CD4-positive, alpha-beta T cell treated with Interferon alpha-2 for 1 hour (primary cell): ENCODE measurements at places on chromosomes 6 and 20.
A peak's percentile ranks its signal among the peaks of the same experiment; 100 is the strongest.

DNA sequence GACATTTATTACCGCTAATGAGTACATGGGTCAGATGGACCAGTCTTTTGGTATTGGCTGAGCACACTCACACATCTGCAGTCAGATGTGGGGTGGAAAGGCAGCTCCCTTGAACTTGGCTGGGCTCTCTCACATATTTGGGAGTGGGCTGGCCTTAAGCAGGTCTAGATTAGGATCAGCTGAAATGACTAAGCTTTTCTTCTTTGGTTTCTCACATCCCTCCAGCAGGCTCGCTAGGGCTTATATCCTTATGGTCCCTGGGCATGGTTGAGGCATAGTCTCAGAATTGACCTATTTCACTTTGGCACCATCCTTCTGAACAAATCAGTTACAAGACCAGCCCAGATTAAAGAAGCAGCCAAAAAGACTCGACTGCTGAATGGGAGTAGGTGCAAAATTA is 14.4 kb upstream of the PLCB1 start:
- DNase-seq = no peak

DNA sequence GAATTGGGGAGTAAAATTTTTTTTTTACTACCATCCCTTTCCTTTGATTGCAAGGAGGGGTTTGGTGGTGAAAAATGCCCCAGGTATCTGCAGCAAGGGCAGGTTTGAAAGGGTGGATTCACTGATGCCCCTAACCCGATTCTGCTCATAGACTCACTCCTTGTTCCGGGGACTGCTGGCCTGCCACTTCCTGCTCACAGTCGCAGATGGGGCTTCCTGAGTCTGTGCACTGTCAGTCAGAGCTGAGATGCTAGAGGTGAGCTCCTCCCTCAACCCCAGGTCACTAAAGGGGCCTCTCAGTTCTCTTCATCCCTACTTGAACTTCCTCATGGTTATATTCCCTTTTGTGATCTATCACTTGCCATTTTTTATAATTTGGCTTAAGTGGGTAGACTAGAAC is 357.9 kb downstream of the FARS2 start:
- DNase-seq = peak; percentile 49

DNA sequence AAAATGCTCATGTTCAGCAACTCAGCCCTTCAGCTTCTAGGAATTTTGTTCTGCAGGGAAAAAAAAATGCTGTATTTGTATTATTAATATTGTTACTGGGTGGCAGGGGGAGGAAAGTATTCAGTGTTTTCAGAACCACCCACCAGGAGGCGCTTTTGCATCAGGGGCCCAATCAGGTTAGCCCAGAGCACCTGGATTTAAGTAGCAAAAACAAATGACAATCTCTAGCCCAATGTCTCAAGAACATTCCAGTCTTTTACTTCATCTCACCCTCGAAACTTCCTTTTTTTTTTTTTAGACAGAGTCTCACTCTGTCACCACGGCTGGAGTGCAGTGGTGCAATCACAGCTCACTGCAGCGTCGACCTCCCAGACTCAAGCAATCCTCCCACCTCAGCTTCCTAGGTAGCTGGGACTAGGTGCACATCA is 635 bp upstream of the C20orf203 start:
- DNase-seq = peak; percentile 75

DNA sequence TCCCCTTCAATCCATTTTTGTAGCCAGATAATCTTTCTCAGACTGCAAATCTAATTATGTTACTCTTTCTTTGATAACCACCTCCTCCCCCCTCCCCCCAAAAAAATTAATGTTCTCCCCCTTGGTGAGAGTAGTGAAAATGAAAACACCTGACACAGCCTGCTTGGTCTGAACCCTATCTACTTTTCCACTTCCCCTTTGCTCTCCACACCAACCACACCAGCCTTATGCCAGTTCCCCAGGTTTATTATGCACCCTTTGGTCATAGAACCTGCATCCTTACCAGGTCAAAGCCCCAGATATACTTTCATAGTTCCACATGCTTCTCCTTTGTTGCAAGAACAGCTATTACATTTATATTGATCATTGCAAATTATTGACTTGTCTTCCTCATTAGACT is 19.4 kb downstream of the PFDN4 start:
- DNase-seq = no peak

DNA sequence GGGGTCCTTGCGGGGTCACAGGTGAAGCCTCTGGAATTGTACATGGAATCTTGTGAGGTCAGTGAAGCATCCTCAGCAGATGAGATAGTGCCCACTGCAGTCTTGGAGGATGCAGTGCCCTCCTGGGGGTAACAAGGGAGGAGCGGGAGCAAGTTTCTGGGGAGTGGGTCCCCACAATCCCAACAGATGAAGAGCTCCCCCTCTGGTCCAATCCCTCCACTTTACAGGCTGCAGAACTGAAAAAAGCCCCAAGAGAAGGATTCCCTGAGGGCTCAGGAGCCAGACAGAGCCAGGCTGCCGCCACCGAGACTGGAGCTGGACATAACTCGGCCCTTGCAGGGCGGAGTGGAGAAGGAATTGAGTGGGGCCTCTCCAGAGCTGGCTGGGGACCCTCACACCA is 52.4 kb downstream of the TTI1 start:
- no peak for DNase-seq

DNA sequence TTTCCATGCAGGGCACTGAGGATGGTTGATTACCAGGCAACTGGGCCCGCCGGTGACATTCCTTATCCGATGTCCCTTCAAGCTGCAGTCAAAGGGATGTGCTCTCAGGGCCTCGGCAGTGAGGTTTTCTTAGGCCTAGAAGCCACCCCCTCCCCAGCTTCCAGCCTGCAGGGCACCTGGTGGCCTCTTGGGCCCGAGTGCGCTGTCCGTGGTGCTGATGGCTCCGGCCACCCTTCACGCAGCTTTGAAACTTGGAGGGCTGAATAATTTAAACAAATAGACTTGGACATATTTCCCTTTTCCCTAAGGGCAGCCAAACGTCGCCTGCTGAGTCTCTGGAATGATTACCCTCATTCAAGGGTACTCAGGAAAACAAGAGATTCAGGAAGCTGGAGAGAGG is 8.9 kb upstream of the MLN start:
- peak; percentile 27 for DNase-seq

DNA sequence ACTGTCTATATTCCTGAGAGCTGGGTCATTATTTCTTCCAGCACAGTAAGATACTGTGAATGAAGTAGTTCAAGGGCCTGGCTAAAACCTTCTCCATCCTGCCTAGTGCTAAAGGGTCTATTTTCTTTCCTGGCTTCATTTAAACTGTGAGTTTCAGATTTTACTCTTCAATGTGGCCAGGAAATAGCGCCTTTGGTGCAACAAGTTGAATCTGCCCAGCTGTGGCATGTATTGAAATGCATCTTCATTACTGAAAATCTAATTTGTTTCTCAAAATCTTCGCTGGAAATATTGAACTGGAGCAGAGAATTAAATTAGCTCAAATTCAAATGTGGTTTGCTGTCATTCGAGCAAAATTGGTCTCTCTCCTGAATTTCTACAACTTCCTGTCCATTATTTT is 114.6 kb upstream of the KCNG1 start:
- no peak for DNase-seq

DNA sequence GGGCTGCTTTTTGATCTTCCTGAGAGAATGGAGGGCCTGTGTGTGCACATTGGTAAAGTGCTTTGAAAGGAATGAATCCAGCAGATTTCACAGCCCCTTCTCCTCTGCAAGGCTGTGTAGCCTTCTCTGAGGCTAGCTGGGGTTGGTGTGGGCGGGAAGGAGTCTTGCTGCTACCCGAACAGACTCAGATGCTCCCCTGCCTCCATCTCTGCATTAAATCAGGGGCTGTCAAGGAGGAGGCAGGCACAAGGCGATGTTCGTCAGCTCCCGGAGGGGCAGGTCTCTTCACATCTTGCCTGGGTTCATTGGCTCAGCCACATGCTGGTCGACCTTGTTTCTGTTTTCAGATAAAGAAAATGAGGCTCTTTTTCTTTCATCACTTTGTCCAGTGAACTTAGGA is 291.5 kb upstream of the SULF2 start:
- no peak for DNase-seq

DNA sequence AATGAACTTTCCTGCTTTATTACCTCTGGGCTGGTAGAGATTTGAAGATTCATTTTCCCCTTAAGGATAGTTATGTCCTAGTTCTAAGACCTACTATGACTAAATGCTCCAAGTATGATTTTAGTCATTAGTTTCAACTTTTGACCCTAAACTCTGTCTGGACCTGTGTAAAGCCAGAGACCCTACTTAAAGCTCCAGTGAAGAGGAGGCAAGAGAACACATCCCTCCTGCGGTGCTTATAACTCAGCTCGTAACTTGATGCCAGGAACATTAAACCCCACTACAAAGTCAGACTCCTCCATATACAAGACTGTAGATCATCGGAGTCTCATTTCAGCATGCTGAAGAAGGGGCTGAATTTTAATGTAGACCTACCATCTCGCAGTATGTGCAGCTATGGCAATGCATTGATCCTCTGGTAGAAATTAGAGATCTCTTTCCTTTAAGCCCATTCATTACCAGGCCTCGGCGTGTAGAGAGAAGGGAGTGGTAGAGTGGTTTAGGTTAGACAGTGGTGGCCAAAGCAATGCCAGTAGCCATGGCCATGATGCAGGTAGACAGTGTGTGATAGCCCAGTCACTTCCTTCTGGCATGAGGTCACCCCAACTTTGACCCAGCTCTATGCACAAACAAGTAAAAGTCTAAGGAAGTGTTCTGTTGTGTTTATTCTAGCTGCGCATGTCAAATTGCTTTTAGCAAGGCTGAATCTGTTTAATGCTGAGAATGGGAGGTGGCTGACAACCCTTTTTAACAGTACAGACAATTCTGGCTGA is 34.8 kb upstream of the MYB start:
- DNase-seq = no peak

DNA sequence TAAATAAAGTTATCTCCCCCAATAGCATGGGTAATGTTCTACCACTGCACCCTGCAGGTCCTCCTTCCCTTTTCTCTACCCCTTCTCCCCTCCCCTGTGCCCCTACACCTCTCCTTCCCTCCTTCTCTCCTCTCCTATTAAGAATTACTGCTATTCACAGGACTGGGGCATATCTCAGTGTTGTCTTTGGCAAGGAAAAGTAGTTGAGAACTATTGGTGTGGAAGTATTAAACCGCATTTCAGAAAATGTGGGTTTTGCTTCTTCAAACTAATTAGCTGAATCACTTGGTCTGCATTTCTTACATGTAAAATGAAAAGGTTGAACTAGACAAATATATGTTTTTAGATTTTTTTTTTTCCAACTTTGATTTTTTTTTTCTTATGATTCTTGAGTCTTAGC is 296.3 kb downstream of the CDKAL1 start:
- DNase-seq = no peak

GRCh38 chr6:30938730-30939129 is 2.0 kb upstream of the MUCL3 start:
- DNase-seq = no peak

DNA sequence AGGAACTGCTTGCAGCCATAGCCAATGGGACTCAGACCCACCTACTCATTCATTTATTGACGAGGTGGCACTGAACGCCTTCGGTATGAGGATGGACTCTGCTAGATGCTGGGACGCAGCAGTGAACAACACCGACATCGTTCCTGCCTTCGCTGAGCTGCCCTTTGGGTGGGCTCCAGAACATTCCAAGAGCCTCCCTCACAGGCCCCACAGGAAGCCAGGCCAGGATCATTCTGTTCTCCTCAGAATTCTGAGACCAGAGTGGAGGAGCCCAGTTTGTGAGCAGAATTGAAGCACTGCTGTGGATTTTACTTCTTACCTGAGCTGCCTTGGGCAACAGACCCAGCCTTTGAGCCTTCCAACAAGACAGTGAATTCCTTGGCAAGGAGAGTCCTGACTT is 82.1 kb downstream of the KCNB1 start:
- DNase-seq = no peak

- DNase-seq = peak; percentile 28
Observed at GRCh38 chr6:296151-297122, 4.2 kb downstream of the DUSP22 start.

GRCh38 chr20:49656304-49656703 is 57.4 kb downstream of the B4GALT5 start:
- DNase-seq = no peak

GRCh38 chr6:54865091-54865631 is 18.6 kb downstream of the FAM83B start:
- no peak for DNase-seq

- no peak for DNase-seq
Observed at GRCh38 chr20:43975096-43975768, 60.6 kb downstream of the TOX2 start.

GRCh38 chr6:7763881-7764280 is 38.0 kb downstream of the BMP6 start:
- no peak for DNase-seq

- no peak for DNase-seq
Observed at GRCh38 chr6:130517444-130517931, 151.7 kb downstream of the TMEM200A start.

DNA sequence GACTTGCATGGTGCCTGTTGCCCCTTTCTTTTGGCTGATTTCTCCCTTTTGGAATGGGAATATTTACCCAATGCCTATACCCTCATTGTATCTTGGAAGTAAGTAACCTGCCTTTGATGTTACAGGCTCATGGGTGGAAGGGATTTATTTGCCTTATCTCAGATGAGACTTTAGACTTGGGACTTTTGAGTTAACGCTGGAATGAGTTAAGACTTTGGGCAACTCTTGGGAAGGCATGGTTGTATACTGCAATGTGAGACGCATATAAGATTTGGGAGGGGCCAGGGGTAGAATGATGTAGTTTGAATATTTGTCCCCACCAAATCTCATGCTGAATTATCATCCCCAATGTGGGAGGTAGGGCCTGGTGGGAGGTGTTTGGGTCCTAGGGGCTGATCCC is 75.5 kb downstream of the SYCP2 start:
- no peak for DNase-seq

DNA sequence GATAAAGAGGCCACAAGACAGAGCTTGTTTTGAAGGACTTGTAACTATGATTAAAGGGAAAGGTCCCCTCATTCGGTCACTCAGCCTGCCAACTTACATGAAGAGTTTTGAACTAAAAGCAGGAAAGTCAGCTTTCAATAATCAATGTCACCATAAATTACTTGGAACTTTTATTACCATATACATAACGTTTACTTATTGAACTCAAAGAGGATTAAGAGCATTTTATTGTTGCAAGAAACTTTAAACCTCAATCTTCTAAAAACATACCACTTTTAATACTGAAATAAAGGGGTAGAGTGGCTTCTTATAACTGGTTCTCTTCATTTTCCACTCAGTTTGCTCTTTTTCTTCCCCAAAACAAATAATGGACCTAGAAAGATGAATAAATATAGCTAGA is 65.1 kb downstream of the CNKSR3 start:
- DNase-seq = no peak

- DNase-seq = no peak
Observed at GRCh38 chr6:49839162-49839561, 27.2 kb downstream of the CRISP1 start.

GRCh38 chr6:131061041-131061750 is 1.8 kb downstream of the EPB41L2 start:
- DNase-seq = no peak

- no peak for DNase-seq
Observed at GRCh38 chr6:107653183-107653580, 163.3 kb downstream of the SOBP start.
